ENCODE measurements at places on chromosomes 1 and 21.

DNA sequence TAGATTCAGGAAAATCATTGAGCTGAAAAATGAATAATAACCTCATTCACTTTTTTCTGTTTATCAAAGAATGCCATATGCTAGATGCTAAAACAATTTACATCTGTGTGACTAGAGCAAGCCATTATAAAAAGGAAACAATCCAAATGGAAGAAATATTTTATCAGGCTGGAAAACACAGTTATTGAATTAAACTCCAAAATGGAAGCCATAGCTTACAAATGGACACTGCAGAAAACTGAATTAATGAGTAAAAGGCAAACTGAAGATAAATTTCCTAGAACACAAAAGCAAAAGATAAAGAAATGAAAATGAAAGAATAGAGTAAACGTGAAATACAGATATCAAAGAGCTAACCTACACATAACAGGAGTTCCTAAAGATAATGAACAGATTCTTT lies 33.1 kb upstream of the IL10 start:
- no peak for DNase-seq

GRCh38 chr1:203554071-203554470 lies 60.1 kb downstream of the OPTC start:
- no peak for DNase-seq

DNA sequence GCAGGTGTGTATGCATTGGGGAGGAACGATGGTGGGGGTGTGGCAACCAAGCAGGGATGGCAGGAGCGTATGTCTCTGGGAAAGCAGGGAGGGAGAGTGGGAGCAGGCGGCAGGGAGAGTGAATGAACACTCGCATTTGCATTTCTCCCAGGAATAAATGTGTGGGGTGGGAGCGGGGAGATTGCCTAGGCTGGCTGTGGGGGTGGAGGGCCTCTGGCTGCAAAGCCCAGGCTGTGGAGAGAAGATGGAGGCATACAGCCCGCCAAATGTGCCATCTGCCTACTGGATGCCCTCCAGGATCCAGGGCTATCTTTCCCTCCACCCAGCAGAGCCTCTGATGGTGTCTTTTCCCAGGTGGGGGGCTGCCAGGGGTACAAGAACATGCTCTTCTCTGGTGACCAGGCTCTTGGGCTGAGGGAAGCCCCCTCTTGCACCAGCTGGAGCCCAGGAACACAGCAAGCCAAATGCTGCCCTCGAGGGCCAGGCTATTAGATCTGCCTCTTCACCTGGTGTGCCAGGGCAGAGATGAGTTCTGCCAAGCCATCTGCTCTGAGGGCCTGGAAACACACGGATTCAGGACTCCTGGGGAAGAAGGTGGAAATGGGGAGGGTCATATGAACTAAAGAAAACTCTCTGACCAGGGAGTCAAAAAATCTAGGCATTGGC lies 1.7 kb upstream of the OPTC start:
- no peak for DNase-seq

DNA sequence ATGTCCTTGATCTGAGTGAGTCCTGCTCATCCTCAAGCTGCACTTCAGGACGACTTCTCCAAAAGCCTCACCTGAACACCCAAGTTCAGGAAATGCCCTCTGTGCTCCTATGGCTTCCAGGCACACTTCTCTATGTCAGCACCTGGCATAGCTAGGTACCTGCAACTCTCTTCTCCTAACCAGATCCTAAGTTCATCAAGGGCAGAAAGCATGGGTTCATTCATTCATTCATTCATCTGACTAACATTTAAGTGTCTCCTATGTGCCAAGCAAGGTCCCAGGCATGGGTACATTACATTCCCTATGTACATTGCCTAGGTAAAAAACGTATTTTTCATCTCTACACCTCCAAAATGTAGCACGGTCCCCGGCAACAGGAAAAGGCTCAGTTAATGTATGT lies 4.0 kb downstream of the RGS8 start:
- no peak for DNase-seq

GRCh38 chr1:211695135-211695816 lies 19.9 kb upstream of the NEK2 start:
- DNase-seq, result no peak

GRCh38 chr1:70101231-70101630 lies 104.1 kb downstream of the LRRC40 start:
- DNase-seq, result no peak

- DNase-seq, result no peak
Measured at GRCh38 chr1:200176798-200177197, 149.3 kb downstream of the NR5A2 start.

GRCh38 chr1:103336408-103336807 lies 189.1 kb upstream of the RNPC3 start:
- DNase-seq, result no peak

DNA sequence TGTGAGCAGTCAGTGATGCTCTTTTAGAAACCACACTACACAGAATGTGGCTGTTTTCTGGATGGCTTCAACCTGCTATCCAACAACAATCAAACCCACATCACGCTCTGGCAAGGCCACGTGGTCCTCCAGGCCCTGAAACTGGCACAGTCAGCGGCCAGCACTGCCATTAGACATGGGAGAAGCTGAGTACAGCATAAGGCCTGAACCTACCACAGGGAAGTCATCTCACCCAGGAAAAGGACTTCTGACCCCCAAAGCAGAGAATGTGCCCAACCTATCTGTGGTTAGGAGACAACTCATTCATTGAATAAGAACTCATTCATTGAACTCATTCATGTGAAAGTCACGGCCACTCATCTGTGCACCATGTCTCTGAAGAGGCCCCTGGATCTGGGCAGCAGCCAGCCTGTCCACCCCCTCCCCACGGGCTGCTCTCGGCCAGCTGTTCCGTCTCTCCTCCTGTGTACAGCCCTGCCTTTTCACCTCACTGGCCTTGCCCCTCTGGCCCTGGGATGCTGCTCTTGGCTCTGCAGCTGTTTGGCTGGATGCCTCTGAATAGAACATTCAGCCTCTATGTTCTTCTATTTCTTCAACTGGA lies 41.1 kb downstream of the C1orf198 start:
- peak; percentile 59 for DNase-seq

DNA sequence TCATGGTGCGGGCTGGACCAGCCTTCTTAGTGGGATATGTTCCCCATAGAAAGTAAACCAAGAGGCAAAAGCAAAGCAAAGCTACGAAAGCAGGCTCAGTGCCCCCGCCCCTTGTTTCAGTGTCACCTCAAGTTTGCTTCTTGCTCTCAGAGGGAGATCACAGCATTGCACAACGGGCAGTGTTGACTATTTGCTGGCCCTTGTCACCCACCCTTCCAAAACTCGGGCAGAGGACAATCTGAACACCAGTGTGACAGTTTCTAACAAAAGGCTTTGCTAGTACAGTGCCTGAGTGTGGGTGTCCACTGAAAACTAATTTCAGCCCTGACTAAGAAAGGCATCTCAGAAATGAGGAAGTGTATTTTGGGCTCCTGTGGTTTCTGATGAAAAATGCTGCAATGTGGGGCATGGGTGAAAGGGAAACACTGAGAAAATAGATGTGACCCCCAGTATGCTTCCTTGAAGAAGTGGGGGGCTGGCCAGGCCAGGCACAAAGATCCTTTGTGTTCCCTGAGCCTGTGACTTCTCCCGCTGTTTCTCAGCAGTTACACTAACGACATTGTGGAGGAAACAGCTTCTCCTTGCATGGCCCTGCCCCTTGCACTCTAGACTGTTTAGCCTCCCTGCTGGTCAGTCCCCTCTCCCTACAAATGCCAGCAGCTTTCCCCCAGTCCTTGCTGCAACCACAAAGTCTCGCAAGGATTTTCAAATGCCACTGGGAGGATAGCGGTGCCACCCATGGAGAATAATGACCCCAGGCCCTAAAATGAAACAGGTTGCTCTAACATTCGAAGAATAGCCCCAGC lies 33.3 kb upstream of the KCNE1 start:
- DNase-seq, result no peak

- DNase-seq, result no peak
Measured at GRCh38 chr21:21345872-21346271, 347.7 kb downstream of the NCAM2 start.

DNA sequence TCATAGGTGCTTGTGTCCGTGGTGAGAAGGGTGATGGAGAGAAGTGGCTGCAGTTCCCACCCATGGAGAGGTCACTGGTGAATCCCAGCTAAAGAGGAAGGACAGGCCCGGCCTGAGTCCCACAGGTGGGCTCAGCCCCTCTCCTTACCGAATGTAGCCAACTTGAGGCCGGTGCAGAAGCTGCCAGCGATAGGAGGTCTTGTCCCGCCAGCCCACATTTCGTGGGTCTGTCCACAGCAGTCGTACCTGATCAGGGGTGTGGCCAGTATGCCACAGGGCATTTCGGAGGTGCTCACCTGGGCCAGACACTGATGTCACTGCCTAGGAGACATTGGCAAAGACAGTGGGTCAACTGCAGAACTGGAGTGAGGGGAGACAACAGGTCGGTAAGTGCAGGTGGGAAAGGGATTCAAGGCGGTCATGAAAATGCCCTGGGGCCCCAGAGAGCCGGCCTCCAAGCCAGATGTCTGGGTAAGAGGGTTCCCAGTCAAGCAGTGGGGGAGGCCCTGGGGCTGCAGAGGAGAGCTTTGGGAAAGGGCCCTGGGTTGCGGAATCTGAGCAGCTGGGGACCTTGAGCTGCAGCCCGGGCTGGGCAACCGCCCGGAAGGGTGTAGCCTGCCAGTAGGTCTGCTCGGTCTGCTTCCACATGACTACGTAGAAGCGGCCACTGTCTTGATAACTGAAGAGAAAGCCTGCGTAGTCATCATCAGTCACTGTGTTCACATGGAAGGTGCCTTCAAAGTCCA lies 10.6 kb downstream of the THBS3 start:
- DNase-seq, result no peak

DNA sequence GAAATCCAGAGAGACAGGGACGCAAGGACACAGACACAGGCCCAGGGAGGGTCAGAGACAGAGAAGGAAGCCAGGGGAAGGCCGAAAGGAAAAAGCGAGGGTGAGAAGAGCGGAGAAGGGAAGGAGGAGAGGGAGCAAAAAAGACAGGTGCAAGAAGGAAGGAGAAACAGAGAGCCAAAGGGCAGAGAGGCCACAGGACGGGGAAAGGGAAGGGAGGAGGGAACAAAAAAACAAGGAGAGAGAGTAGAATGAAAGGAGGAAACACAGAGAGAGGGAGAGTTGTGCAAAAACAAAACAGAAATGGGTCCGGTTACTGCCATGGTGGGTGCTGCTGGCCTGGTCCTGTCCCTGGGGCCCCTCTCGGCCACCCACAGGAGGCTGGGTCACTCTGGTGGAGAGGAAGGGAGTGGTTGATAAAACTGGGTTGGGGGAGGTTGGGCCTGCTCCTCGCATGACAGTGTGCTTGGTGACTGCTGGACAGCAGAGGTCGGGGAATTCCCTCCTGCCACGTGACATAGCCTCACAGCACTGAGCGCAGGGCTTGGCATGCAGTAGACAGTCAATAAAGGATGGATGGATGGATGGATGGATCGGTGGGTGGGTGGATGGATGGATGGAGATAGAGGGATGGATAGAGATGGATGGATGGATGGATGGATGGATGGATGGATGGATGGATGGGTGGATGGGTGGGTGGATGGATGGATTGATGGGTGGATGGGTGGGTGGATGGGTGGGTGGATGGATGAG lies 64.8 kb downstream of the RAP1GAP start:
- no peak for DNase-seq

- no peak for DNase-seq
Measured at GRCh38 chr1:60350531-60350930, 277.0 kb upstream of the C1orf87 start.

DNA sequence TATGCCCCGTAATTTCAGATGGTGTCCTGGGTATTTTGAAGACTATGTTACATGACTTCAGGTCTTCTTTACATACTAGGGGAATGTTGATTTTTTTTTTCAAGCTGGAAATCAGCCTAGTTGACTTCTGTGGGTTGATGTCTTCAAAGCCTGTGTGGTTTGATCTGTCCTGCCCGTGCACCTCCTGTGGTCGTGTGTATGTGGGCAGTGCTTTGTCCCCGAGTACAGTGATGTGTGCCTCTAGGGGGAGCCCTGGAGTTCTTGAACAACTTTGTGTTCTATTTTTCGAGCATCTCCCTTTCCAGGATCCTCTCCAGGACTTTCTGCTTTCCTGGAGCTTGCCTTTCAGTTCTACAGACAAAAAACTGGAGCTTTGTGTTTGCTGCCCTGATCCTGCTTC lies 28.9 kb downstream of the OBSCN start:
- no peak for DNase-seq
